Sigmoid colon (tissue), 7 donors: ENCODE measurements at places on chromosomes 12 and 14. TPM values are rescaled to one million over a fixed set of nuclear protein-coding genes. Genes with fewer than 3 reads are reported as not detected.

Gene SERPINA9
- not detected for total RNA-seq

Gene GPR132
- total RNA-seq, result 2.1 TPM

Gene KRT82
- not detected for total RNA-seq

Gene GLI1
- 1.8 TPM for total RNA-seq

Gene BDKRB2
- 4.5 TPM for total RNA-seq

Gene TSPAN19
- total RNA-seq, result not detected

Gene RPGRIP1
- not detected for total RNA-seq

Gene RNASE7
- not detected for total RNA-seq

Gene HEATR5A
- 36.0 TPM for total RNA-seq

Gene XPOT
- total RNA-seq, result 30.3 TPM

Gene PTPRR
- total RNA-seq, result 4.2 TPM

Gene SEL1L
- 52.0 TPM for total RNA-seq

Gene AMN
- total RNA-seq, result not detected

Gene RERG
- total RNA-seq, result 83.8 TPM

Gene TAS2R7
- not detected for total RNA-seq
